Right cardiac atrium (tissue), 5 donors: ENCODE measurements at places on chromosomes 7 and 10.

- DNase-seq, result no peak
Observed at GRCh38 chr7:131327049-131327625, 539 bp upstream of the MKLN1 start.

- DNase-seq, result no peak
Observed at GRCh38 chr10:130742941-130743675, 568.4 kb downstream of the TCERG1L start.

DNA sequence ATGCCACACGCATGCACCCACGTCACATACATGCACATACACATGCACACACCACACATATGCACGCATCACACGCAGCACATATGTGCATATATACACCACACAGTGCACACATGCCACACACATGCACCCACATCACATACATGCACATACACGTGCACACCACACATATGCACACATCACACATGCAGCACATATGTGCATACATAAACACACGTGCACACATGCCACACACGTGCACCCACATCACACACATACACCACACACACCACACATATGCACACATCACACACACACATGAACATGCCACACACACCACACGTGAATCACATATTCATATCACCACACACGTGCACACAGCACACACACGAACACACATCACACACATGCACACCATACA, 338.8 kb downstream of the PTPRN2 start:
- no peak for DNase-seq

DNA sequence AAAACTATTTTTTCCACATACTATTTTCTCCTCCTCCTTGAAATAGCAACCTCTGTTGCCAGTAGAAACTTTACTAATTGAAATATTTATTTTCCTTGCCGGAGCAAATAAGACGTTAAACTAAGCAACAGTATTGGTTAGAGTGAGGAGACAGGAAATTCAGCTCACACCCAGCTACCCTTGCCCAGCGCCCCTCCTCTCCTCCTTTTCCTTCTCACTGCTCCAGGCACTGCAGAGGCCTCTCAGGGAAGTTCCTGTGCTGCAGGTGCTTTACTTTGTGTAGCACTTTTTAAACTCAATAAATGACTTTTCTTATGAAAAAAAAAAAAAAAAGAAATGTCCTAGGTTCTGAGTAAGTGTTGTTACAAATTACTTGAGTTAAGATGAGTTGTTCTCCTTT, 134.0 kb downstream of the SEMA3E start:
- DNase-seq, result no peak

- no peak for DNase-seq
Observed at GRCh38 chr7:116872026-116872425, 9.6 kb downstream of the CAPZA2 start.

GRCh38 chr10:88546497-88546896, 36.6 kb downstream of the RNLS start:
- DNase-seq, result no peak

- DNase-seq, result no peak
Observed at GRCh38 chr7:6500691-6501090, 50.6 kb downstream of the GRID2IP start.

DNA sequence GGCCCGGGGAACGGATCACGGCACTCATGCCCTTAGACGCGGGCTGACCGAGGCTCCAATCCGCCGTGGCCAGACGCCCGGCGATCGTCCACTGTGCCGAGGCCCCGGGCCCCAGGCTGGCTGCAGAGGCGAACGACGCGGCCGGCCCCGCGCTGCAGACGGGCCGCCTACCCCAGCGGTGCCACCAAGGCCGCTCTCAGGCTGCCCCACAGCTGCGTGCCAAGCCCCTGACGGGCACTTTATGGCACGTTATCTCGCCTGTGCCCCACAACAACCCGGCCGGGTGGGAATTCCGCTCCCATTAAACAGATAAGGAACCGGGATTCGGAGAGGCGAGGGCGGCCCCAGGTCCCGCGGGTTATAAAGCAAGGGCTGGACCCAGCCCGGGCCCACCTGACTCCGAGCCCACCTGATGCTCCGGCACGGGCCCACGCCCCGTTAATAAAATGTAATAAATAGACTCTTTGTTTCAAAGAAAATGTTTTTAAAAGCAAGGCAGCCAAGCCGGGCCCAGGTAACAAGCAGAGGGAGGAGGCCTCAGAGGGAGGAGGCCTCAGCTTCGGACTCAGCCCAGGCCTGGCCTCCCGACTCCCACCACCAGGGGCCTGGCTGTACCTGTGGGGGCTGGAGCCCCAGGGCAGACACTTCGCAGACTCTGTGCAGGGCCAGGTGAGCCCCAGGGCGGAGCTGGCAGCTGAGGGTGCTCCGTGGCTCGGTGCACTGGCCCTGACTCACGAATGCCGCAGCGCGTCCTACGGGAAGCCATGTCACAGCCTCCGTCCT, 79.7 kb downstream of the FOXL3 start:
- DNase-seq, result peak; percentile 37

DNA sequence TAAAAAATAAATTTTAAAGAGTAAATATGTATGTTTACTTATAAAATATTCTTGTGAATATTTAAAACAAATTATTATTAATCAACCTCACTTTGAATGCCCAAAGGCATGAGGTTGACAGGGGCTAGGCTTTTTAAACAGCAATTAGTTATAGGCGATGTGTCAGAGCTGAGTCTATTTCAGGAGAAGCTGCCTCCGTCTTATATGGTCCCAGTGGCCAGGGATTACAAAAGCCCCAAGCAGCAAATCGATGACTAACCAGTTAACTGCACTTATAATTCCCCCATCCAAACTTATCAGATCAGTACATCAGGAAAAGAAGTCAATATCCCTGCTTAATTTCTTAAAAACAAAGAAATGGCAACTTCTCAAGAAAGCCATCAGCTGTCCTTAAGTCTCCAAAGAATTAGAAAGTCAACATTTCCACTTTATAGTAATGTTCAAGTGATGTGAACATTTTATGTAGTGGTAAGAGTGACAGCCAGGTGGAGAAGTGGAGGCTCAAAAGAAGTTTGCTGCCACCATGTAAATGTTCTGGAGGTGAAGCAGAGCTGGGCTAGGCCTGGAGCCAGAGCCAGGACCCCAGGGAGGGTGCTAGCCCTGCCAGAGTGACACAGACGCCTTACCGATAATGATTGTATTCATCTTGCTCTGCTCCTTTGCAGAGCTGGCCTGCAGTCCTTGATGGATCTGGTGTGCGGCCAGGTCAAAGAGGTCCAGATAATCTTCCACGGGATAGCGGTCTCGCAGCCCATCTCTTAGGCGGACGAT, 51.5 kb downstream of the CHST15 start:
- no peak for DNase-seq

DNA sequence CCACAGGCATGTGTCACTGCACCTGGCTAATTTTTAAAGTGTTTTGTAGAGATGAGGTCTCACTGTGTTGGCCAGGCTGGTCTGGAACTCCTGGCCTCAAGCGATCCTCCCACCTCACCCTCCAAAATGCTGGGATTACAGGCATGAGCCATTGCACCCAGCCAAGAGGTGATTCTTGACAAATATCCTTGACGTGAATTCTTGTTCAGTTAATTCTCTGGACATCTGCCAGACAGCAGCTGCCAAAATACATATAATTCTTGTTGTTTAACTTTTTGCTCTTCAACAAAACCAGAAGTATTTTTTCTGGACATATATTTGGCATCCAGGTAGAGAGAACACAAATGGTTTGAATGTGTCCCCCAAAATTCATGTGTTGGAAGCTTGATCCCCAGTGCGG, 3.2 kb downstream of the ACADSB start:
- DNase-seq, result no peak

- DNase-seq, result no peak
Observed at GRCh38 chr10:30591249-30591670, 38.3 kb downstream of the LYZL2 start.

- DNase-seq, result peak; percentile 67
Observed at GRCh38 chr7:28685242-28685643, 272.9 kb downstream of the TRIL start.

GRCh38 chr10:3691482-3691881, 93.5 kb downstream of the KLF6 start:
- DNase-seq, result no peak

DNA sequence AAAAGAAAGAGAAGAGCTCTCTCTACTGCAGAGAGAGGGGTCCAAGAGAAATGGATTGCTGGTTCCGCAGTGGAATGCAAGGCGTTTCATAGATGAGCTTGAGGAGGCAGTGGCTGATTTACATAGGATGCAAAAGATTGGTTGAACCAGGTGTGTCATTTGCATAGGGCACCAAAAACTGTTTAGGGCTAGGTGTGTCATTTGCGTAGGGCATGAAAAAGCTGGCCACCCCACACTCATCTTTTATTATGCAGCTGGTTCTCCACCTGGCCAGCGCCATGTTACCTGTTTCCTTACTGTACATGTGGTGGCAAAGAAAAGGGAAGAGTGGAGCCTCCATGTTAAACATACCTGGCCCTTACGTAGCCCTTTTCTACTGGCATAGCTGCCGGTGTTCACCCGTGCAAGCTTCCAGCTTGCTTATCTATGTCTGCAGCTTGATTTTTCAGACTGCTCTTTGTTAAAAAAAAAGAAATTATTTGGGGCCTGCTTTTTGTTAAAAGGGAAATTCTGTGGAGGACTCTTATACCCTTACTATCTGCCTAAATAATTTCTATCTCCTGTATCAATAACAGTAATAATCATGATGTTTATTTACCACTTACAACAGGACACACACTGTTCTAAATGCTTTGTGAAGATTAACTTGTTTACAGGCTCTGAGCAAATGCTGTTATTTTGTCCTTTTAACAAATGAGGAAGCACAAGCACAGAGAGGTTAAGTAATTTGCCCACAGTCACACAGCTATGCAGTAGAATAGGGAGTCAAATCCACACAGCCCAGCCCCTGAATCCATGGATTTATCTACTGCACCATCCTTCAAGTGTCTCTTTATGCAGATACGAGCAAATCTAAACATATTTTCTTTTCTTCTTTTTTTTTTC, 33.3 kb downstream of the CASP7 start:
- DNase-seq, result no peak

DNA sequence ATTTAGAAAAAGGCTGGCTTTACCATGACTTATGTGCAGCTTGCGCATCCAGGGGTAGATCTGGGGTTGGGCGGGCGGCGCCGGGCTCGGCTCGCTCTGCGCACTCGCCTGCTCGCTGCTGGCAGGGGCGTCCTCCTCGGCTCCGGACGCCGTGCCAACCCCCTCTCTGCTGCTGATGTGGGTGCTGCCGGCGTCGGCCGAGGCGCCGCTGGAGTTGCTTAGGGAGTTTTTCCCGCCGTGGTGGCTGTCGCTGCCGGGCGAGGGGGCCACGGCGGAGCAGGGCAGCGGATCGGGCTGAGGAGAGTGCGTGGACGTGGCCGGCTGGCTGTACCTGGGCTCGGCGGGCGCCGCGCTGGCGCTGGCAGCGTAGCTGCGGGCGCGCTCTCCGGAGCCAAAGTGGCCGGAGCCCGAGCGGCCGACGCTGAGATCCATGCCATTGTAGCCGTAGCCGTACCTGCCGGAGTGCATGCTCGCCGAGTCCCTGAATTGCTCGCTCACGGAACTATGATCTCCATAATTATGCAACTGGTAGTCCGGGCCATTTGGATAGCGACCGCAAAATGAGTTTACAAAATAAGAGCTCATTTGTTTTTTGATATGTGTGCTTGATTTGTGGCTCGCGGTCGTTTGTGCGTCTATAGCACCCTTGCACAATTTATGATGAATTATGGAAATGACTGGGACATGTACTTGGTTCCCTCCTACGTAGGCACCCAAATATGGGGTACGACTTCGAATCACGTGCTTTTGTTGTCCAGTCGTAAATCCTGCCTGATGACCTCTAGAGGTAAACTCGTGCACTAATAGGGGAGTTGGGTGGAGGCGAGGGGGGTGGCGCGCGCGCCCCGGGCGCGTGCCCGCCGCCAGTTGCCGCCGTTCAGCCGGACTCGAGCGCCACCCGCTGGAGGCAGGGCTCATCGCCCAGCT, at the start of gene HOXA5:
Gene HOXA5, minus strand, starts transcription at position 659 of the 927 bp plus-strand sequence. Its CDS starts 74 bp downstream, at position 585.
- DNase-seq, result no peak

DNA sequence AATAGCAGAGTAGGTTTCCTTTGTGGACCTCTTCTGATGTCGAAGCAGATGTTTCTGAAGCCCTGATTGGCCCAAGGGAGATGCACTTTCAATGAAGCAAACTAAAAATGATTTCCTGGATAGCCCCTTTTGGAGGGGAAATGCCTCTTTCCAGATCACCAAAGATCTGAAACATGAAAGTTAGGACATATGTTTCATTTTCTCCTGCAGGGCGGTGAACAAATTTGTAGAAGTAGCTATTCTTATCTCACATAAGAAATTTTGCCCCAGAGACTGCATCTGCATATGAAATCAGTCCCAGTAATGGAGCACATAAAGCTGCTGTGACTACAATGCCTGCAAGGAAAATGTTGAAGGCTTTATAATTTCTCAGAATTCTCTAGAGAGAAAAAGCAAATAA, 56.0 kb downstream of the THSD7A start:
- no peak for DNase-seq

- DNase-seq, result no peak
Observed at GRCh38 chr7:7978860-7979259, 10.3 kb downstream of the GLCCI1 start.

- DNase-seq, result no peak
Observed at GRCh38 chr10:50358411-50358810, 107.1 kb upstream of the ASAH2 start.

DNA sequence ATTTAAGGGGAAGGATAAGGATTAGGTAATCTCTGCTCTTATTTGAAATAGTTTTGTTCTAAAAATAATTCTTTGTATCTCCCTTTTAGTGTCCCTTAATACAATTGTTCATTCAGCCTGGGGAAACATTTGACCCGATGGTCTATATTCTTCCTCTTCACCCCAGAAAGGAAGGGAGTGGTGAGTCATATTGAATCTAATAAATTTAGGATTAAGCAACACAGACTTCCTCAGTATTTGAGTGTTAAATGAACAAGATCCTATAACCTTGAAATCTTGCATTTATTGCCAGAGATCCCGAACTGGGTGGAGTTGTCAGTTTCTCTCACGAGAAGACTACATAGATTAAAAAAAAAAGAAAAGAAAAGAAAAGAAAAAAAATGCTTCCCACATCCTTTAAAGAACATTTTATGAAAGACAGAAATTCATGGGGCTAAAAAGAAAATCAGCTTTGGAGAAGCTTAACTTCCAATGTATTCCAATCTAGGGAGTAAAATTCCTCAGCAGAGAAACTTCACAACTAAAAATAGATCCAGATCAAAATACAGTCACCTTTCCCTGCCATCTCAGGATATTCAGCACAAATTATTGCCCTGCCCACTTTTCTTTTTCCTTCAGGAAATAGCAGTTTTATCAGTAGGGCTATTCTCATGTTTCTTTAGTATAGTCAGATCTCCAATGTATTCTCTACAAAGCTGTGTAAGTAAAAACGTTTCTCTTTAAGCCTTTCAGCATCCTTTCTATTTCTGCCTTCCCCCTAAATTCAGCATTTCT, 82.2 kb downstream of the SEMA3D start:
- DNase-seq, result no peak

GRCh38 chr10:99403674-99404073, 26.8 kb downstream of the GOT1 start:
- DNase-seq, result no peak

- DNase-seq, result no peak
Observed at GRCh38 chr7:3415861-3416312, 114.8 kb downstream of the SDK1 start.

DNA sequence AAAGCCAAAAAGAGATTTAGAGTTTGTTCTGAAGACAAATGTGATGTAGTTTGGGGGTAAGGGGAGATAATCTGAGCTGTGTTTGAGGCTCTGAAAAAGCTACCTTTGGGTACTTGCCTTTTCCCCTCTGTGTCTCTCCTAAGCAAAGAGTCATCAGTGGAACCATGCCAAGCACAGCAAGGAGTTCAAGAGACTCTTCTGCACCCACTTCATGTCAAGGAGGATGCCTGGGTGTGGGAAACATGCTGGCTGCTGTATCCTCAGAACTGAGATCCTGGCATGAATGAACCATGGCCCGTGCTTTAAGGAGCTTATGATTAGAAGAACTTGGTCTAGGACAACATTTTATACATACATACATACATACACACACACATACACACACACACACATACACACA, 142.9 kb downstream of the NOC3L start:
- DNase-seq, result no peak
